ENCODE measurements at places on chromosomes 4 and X.

- DNase-seq, result no peak
These were observed 583.5 kb upstream of the FAT1 start for GRCh38 chr4:187307131-187307530.

DNA sequence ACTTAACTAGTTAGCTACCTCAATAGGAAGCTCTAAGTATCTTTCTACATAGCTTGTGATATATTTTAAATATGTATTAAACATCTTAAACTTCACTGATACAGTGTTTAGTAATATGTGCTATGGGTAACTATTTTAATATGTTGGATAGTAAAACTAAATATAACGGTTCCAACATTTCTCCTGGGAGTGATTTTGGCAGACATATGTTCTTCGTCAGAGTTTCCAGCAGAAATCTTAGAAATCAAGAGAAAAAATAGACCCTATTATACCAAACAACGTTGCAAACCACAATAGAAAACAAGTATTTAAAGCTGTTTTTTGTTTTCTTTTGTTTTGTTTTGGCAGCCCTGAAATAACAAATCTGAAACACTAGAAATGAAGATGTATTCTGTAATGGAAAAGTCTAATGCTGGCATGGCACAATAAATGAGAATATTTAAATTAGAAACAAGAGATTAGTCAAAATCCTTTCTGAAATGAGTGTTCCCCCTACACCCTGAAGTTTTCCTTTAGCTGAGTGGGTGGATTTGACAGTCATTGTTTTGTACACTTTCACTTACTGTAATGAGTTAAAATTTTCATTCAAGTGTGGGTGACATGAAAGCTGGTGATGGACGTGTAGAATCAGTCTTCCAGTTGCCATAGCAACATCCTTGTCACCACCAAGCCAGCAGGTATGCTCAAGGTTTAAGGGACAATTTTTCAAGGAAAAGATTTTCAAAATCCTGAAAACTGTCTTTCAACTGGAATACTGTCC lies 233.5 kb downstream of the SCFD2 start:
- no peak for DNase-seq

DNA sequence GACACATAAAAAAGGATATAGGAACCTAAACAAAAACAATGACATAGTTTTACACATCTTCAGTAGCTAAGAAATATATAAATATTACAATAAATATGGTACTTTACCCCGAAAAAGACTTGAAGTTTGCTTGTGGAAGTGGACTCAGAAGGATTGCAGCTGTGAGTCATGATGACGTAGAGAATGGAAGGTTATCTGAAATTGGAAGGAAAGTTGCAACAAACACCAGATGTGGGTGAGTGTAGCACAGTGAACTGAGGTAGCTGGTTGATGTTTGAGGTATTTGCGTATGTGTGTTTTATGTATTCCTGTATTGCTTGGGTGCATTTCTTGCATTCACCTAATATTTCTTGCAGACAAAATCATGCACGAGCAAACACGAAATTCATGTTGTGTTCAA lies 113.0 kb downstream of the ARX start:
- no peak for DNase-seq

DNA sequence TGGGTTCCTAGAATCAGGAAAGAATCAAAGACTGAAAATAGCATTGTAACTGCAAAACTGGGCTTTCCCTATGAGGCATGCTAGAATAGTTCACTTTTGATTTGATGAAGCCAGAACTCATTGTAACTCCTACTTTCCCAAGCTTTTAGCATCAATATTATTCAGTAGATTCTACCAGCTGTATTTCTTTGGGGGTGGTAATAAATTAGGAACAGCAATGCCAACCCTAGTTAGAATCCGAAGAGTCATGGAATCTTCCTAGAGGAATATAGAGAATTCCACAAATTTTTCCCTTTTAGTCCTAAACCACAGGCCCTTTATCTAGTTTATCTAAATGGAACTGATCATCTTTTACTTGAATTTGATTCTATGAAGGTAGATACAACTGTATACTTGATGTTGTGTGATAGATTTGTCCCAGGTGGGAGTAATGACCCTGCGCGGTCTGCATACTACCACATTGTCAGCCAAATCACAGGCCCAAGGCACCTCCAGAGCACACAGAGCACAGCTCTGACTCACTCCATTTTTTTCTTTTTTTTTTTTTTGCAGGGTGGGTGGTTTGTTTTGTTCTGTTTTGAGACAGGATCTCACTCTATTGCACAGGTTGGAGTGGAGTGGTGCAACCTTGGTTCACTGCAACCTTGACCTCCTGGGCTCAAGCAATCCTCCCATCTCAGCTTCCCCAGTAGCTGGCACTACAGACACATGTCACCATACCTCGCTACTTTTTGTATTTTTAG lies 66.6 kb downstream of the EDNRA start:
- DNase-seq, result no peak

DNA sequence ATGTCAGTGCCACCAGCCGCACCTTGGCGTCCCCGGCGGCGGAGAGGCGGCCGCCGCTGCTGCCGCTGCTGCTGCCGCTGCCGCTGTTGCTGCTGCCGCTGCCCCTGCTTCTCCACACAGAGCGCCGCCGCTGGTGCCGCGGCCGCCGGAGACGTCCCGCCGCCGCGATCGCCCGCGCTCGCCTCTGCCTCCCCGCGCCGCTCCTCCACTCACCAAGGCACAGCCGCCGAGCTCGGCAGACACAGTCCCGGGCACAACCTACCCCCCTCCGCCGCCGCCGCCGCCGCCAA lies at the start of gene PPP3CA:
Gene PPP3CA, minus strand, starts transcription at position 260 of the 290 bp plus-strand sequence.
- DNase-seq, result no peak

- DNase-seq, result peak; percentile 22
These were observed 13.1 kb upstream of the AMTN start for GRCh38 chr4:70505151-70505748.

GRCh38 chr4:2482693-2483092 lies 13.8 kb downstream of the RNF4 start:
- DNase-seq, result peak; percentile 21

DNA sequence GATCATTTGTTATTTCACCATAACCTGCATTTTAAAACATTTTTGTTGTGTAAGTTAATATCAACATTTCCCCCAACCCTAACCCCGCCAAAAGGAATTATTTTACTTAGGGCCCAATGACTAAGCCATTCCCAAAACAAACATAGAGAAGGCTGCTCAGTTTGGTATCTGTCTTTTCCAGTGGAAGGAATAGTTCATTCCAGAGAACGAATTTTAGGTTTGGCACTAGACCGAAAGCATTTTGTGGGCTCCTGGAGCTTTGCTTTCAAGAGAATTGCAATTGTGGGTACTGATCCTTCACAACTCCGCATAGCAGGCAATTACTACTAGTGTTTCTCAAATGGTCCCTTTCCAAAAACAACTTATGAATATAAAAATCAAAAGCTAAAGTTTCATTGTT lies 226.7 kb upstream of the MAD2L1 start:
- DNase-seq, result no peak

DNA sequence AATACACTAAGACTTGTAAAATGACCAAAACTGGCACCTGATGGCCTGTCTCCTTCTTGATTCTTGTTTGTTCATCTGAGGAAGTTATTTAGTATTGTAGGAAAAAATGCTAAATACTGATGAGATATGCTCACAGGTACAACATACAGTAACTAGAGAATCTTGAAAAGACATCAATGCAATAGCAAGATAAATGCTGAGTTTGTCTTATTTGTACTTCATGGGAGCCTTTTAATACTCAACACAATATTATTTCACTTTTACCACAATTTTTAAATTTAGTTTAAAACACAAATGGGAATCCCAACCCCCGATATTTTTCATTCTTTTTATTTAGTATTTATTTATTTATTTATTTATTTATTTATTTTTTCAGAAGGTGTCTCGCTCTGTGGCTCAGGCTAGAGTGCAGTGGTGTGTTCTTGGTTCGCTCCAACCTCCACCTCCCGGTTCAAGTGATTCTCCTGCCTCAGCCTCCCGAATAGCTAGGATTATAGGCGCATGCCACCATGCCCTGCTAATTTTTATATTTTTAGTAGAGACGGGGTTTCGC lies 12.1 kb downstream of the HHIP start:
- DNase-seq, result no peak
